ENCODE measurements at places on chromosomes 3 and 15.

DNA sequence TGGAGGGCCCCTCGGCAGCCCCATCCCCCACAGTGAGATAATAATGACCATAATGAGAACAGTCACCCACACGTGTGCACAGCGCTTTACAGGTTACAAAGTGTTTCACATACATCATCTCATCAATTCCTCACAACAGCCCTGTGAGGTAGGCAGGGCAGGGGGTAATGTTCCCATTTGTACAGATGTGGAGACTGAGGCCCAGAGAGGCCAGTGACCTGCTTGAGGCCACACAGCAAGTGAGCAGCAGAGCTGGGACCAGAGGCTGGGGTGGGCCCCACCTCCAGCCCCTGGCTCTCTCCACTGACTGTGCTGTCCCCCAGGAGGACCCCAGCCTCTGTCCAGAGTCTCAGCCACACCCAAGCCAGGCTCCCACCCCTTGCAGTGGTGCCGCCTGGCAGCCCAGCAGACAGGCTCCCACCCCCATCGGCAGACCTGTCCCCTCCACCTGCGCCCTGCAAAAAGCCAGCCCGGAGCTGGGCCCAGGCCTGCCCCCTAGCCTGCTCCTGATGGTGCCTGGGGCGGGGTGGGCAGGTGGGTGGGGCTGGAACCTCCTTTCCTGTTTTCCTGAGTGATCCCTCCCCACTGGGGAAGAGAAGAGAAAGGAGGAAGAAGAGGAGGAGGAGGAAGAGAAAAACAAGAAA is 19.6 kb downstream of the LINGO1 start:
- H3K4me3 ChIP-seq, result no peak overlapping the region
- H3K27ac ChIP-seq, result no peak overlapping the region
- no peaks in the 10 kb centered on the region for H3K36me3 ChIP-seq
- no peaks in the 10 kb centered on the region for H3K4me1 ChIP-seq
- DNase-seq, result no peak

GRCh38 chr3:142987080-142987700 is 14.2 kb upstream of the U2SURP start:
- H3K27me3 ChIP-seq, result no peaks in the 10 kb centered on the region
- H3K4me3 ChIP-seq, result no peak overlapping the region
- H3K36me3 ChIP-seq, result no peaks in the 10 kb centered on the region

DNA sequence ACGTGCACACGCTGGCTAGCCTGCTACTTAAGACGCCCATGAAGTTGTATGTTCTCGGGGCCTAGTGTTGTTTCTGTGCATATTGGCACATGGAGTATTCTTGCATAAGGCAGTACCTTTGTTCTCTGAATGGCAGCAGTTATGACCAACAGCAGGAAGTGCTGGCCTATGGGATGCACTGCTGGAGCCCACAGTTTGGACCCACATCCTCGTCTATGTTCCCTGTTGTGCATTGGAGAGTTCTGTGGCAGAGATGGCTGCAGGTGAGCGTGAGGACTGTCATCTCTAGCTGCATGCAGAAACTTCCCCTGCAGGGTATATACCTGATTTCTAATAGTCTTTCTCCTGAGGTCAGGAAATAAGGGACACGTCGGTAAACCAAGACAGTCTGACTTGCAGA is 81.8 kb downstream of the CHRNA7 start:
- H3K27ac ChIP-seq, result no peak overlapping the region
- no peak for DNase-seq
- no peaks in the 10 kb centered on the region for H3K36me3 ChIP-seq
- no peaks in the 10 kb centered on the region for H3K27me3 ChIP-seq

DNA sequence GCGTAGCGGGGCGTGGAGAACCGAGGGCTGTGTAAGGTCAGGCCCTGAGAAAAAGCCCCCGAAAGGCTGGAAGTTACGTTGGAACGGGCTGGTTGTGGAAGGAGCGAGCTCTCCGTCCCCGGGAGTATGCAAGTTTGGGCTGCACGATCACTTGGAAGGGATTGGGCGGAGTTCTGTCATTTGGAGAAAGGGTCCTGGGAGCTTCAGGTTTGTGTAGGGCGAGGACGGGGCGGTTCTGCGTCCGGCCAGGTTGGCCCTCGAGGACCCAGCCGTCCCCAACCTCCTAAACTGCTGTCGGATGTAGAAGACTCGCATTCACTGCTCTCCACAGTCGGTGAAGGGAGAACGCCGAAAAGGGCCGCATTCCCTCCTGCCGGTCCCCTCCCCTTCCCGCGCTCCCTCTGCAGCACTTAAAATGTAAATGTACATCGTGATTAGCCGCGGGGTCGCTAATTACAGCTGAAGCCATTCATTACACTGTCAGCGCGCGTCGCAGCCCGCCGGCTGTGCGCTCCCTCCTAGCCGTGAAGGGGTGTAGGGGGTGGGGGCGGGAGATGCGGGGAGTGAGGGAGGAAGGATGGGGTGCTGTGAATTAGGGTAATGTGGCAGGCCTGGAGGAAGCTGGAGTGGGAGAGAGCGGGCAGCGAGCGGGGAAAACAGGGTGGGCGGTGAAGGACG is 2.5 kb upstream of the RPP25 start:
- H3K27me3 ChIP-seq, result peaks cover 30% of the 10 kb centered on the region
- H3K4me1 ChIP-seq, result peaks cover 36% of the 10 kb centered on the region
- no peak overlapping the region for H3K27ac ChIP-seq
- no peaks in the 10 kb centered on the region for H3K36me3 ChIP-seq
- DNase-seq, result no peak

- H3K36me3 ChIP-seq, result no peaks in the 10 kb centered on the region
- H3K27ac ChIP-seq, result peak overlapping the region; percentile 73
- H3K4me3 ChIP-seq, result no peak overlapping the region
These were observed 59.9 kb upstream of the KLF13 start for GRCh38 chr15:31266712-31267111.

GRCh38 chr3:73552700-73553099 is 72.0 kb downstream of the PDZRN3 start:
- no peak overlapping the region for H3K27ac ChIP-seq
- DNase-seq, result no peak
- H3K4me3 ChIP-seq, result no peak overlapping the region

DNA sequence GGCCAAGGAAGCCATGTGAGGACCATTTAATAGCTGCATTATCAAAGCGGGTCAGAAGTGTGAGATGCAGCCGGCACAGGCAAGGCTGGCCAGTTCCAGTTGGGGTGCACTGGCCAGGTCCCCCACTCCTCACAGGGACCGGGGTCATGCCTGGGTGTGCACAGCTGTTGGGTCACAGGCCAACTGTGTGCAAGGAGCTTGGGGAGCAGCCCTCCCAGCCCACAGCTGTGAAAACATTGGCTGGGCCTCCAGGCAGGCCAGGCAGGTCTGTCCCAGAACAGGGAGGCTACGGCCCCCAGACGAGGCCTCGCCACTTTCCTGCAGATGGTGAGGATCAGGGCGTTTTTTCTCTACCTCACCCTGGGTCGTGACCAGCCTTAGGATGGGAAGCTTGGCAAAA is 521.0 kb downstream of the NTRK3 start:
- no peaks in the 10 kb centered on the region for H3K27me3 ChIP-seq
- no peak overlapping the region for H3K27ac ChIP-seq
- no peaks in the 10 kb centered on the region for H3K4me1 ChIP-seq
- no peaks in the 10 kb centered on the region for H3K36me3 ChIP-seq

DNA sequence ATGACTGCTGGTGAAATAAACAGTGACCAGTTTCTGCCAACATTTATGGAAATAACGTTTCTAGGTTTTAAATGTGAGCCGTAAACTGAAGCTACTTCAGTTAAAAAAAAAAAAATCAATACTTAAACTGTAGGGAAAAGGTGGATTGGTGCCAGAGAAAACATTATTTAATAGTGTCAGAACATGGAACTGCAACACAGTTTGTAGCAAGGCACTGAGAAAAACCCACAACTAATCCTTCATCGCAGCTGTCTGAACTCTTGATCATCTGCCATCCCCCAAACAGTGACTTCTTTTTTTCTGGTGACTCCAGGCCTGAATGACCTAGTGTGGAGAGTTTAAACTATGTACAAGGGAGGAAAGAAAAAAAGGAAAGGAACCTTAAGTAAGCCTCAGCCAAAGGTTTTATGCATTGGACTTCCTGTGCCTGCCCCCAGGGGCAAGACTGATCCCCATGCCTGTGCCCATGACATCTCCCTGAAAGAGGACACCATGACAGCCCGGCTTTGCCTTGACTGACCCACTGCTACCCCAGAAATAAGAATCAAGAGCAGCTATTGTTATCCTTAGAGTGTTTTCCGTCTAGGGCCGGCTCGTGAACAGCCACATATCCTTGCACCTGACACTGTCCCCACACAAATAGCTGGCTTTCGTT is 33.1 kb downstream of the CRTAP start:
- no peaks in the 10 kb centered on the region for H3K4me1 ChIP-seq
- H3K27me3 ChIP-seq, result no peaks in the 10 kb centered on the region
- no peak for DNase-seq
- H3K4me3 ChIP-seq, result no peak overlapping the region

GRCh38 chr15:63749330-63749942 is 84.3 kb downstream of the HERC1 start:
- H3K36me3 ChIP-seq, result peaks cover 61% of the 10 kb centered on the region
- no peaks in the 10 kb centered on the region for H3K4me1 ChIP-seq
- no peak overlapping the region for H3K4me3 ChIP-seq
- DNase-seq, result no peak

DNA sequence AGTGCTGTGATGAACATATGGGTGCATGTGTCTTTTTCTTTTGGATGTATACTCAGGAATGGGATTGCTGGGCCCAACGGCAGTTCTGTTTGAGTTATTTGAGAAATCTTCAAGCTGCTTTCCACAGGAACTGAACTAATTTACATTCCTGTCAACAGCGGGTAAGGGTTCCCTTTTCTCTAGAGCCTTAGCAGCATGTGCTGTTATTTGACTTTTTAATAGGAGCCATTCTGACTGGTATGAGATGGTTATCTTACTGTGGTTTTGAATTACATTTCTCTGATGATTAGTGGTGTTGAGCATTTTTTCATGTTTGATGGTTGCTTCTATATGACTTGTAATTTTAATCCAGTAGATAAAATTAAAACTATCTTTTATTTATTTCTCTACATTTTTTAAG is 1168.6 kb upstream of the ALCAM start:
- H3K27me3 ChIP-seq, result no peaks in the 10 kb centered on the region
- no peak overlapping the region for H3K4me3 ChIP-seq
- no peak for DNase-seq
- H3K4me1 ChIP-seq, result no peaks in the 10 kb centered on the region
- no peak overlapping the region for H3K27ac ChIP-seq

DNA sequence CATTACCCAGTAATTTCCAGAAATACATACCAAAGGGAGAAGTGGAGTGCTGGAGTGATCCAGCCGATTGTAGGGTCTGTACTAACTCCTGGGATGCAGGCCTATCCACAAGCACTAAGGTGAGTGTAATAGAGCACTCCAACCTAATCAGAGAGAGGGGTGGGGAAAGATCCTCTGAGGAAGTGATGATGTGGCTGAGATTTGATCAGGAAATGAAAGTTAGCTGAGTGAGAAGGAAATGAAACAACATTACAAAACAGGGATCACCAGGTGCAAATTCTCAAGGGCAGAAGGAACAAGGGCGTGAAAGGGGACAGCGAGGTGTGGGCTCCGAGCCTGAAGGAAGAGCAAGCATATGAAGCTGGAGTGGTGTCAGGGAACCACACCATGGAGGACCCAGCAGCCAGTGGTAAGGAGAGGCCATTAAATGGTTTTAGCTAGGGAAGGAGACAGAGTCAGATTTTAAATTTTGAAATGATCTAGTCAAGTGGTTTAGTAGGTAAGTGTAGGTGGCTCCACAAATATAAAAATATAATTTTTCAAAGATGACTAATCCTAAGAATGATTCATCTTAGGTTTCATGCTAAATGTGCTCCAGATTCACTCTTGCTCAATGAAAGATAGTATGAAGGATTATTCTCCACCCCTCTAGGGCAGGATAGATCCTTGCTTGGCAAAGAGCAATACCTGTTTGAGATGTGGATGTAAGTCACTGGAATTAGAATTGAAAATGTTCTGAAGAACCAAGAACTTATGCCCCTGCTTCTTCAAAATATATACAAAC is 348.7 kb downstream of the TBL1XR1 start:
- DNase-seq, result no peak
- H3K27ac ChIP-seq, result no peak overlapping the region
- H3K36me3 ChIP-seq, result no peaks in the 10 kb centered on the region
- no peaks in the 10 kb centered on the region for H3K27me3 ChIP-seq
- no peaks in the 10 kb centered on the region for H3K4me1 ChIP-seq
- H3K4me3 ChIP-seq, result no peak overlapping the region

GRCh38 chr15:78000091-78000926 is 77.2 kb downstream of the TBC1D2B start:
- H3K27me3 ChIP-seq, result no peaks in the 10 kb centered on the region
- H3K36me3 ChIP-seq, result peaks cover 76% of the 10 kb centered on the region
- DNase-seq, result peak; percentile 77
- H3K4me1 ChIP-seq, result peaks cover 3% of the 10 kb centered on the region
- peak overlapping the region; percentile 25 for H3K27ac ChIP-seq
- H3K4me3 ChIP-seq, result no peak overlapping the region

DNA sequence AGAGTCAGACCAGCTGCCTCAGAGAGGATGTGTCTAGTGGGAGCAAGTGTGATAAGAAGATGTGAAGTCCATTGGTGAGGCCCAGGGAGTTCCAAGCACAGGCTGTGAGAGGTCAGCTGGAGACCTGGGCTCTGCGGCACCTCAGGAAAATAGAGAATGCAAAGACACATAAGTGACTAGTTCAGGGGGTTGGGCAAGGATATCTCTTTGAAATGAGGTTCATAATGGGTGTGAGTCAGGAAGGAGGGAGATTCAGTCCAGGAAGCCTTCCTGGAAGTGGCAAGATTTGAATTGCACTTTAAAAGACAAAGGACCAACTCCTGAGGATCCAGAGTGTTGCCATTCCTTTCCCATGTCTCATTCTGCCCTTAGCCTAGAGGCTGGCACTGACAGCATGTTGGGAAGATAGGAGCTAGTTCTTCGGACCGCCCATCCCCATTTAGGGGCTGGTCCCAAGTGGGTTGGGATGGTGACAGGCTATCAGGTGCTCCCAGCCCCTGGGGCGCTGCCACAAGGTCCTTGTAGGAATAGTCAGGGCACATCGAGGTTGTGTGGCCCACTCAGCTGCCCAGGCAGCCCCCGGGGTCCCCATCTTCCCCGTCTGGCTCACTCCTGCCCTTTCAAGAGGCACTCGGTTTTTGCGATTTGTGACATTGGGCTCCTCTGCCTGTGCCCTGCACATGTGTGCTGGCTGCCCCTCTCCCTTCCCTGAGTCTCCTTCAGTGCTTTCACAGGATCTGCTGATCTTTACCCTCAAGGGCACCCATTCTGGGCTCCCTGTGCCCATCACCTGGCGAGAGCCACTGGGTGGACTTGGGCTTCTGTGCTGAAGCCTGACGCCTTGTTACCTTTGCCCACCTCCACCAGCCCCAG is 23.7 kb downstream of the ESYT3 start:
- peaks cover 4% of the 10 kb centered on the region for H3K4me1 ChIP-seq
- no peak for DNase-seq
- no peak overlapping the region for H3K4me3 ChIP-seq
- no peaks in the 10 kb centered on the region for H3K36me3 ChIP-seq

DNA sequence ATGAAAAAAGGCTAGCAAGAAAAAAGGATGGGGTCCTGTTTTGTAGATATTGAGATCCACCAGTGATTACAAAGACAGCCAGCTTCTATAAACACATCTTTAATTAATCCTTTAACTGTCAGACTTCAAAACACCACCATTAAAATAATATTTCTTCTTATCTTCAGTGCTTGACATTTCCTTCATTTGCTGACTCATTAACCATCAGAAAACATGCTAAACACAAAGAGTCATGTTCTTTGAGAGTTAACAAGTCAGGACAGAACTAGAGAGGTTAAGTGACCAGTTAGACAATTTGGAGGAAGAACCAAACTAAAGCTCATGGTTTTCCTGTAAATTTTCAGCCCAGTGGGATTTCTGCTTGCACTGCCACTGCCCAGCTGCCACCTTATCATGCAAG is 111.4 kb downstream of the MEIS2 start:
- no peaks in the 10 kb centered on the region for H3K27me3 ChIP-seq
- no peak overlapping the region for H3K4me3 ChIP-seq
- no peaks in the 10 kb centered on the region for H3K4me1 ChIP-seq
- no peaks in the 10 kb centered on the region for H3K36me3 ChIP-seq
- DNase-seq, result no peak
- no peak overlapping the region for H3K27ac ChIP-seq
